ENCODE measurements at places on chromosomes 11 and 22. TPM values are rescaled to one million over a fixed set of nuclear protein-coding genes. Genes with fewer than 3 reads are reported as not detected.

CCDC81 gene
- total RNA-seq, result 0.20 TPM

NELL1 gene
- total RNA-seq, result not detected

OR5L2 gene
- not detected for total RNA-seq

SAA4 gene
- total RNA-seq, result not detected

KBTBD4 gene
- 18.7 TPM for total RNA-seq

ABCG4 gene
- total RNA-seq, result 0.41 TPM

LDHA gene
- total RNA-seq, result 3,029 TPM

PPP1R14B gene
- 390 TPM for total RNA-seq

OPCML gene
- total RNA-seq, result not detected

PTPN5 gene
- total RNA-seq, result not detected
